ENCODE measurements at places on chromosomes 4 and X. TPM values are rescaled to one million over a fixed set of nuclear protein-coding genes. Genes with fewer than 3 reads are reported as not detected.

The TBX22 gene
- total RNA-seq = 1.3 TPM

The GDPD2 gene
- total RNA-seq = 7.5 TPM

The DCAF8L2 gene
- total RNA-seq = not detected

The GK gene
- total RNA-seq = 12.8 TPM

The STATH gene
- total RNA-seq = not detected

The TLR3 gene
- 2.7 TPM for total RNA-seq

The CHRDL1 gene
- total RNA-seq = 36.6 TPM

The SPANXB1 gene
- total RNA-seq = not detected

The ENAM gene
- 0.27 TPM for total RNA-seq

The CDKL2 gene
- total RNA-seq = 8.1 TPM
